ENCODE measurements at places on chromosomes 11 and 22.

- no peak for DNase-seq
Measured at GRCh38 chr11:122007601-122008071, 108.4 kb downstream of the BLID start.

DNA sequence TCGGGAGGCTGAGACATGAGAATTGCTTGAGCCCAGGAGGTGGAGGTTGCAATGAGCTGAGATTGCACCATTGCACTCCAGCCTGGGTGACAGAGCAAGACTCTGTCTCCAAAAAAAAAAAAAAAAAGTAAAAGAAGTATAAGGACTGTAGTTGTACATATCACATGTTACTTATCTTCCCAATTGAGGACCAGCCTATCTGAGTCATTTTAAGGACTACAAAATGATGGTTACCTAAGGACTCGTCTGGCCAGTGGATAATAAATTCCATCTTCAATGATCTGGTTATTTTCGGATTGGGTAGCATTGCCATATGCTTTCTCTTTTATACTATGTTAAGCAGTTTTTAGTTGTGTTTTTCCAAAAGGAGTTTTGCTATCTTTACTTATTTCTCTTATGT lies 55.3 kb downstream of the PPFIA1 start:
- DNase-seq: no peak

DNA sequence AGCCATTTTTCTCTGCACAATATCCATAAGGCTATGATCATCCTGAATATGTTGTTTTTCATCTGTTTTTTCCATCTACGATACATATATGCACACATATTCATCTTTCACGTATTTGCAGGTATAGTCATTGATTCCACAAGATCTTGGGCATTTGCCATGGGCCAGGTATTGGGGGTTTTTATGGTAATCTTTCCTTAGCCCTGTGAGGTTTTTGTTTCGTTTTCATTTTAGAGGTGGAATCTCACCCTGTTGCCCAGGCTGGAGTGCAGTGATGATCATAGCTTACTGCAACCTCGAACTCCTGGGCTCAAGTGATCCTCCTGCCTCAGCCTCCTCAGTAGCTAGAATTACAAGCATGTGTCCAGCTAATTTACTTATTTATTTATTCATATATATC lies 20.0 kb downstream of the CD6 start:
- peak; percentile 42 for DNase-seq

GRCh38 chr11:12409621-12410005 lies 32.2 kb downstream of the PARVA start:
- DNase-seq: no peak

DNA sequence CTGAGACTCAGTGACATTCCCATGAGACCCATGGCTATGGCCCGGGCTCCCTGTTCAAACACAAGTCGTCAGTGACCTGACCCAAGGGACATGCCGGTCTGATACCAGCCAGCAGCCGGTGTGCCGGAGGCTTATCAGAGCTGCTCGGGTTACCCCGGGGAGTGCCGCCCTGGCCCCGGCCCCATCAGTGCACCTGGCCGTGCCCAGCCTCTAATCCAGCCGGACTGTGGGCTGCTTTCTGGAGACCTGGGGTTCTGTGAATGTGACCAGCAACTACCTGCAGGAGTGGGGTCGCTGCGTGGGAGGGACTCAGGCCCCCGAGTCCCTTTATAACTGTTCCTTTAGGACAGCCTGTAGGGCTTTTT lies 52.7 kb downstream of the LINC01488 start:
- DNase-seq: no peak

- peak; percentile 59 for DNase-seq
Measured at GRCh38 chr11:12288212-12288930, 89.0 kb upstream of the PARVA start.

DNA sequence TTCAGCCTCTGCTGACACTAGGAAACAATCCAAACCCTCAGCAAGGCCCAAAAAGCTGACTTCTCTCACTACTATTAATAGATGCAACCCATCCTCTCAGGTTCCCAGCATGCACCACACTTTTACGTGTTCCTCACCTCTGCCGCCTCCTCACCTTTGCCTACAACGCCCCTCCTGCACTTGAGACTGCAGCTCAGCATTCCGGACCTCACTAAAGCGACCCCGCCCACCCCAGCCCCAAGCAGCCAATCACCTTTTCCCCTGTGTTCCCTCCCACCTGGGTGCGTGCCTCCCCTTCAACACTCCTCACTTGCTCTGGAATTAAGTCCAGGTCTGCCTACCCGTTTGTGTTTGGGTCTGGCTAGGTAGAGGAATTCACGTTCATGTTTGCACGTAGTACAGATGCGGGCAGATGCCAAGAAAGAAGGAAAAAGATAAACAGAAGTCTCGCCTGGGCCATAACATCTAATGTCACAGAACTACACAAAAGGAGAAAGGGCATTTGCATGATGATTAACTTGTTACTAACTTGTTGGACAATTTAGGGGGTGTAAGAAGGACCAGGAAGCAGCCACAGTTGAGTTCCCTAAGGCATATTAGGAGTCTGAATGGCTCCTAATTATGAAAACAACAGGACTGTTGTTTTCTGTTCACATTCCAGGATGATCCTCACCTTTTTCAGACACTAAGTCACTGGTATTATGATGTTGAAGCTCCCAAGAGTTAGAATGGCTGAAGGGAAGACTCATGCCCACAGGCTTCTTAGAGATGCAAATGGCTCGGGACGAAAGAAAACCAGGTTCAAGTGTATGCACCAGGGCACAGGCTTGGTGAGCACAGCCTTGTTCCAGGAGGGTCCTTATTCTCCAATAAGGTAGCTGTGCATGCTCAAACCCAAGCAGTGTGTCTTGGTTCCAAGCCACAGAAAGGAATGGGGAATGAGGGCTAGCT lies 102.2 kb downstream of the MICAL3 start:
- DNase-seq: no peak

- no peak for DNase-seq
Measured at GRCh38 chr22:27185760-27186302, 528.4 kb downstream of the MIAT start.

GRCh38 chr11:28878025-28878424 lies 769.8 kb downstream of the METTL15 start:
- no peak for DNase-seq
